SK-MEL-5 (cell line): ENCODE measurements at places on chromosomes 6 and 20.

GRCh38 chr20:23435626-23436539 lies 3.6 kb upstream of the CSTL1 start:
- DNase-seq = no peak

DNA sequence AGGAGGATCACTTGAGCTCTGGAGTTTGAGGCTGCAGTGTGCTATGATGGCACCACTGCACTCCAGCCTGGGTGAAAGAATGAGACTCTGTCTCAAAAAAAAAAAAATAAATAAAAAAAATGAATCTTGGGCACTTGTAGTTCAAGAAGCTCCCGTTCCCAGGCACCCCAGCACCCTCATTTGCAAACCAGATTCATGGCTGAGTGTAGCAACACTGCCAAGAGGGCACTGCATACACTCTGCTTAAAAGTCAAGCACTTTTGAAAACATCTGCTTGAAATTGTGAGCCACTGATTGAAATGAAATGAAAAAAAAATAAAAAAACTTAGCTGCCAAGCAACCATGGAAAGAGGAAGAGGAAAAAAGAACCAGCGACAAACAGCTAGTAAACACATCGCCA lies 124.7 kb upstream of the SASH1 start:
- no peak for DNase-seq

GRCh38 chr6:133707456-133707855 lies 181.5 kb upstream of the TCF21 start:
- DNase-seq = peak; percentile 19

GRCh38 chr20:52201395-52201794 lies 9.8 kb upstream of the ZFP64 start:
- DNase-seq = no peak

DNA sequence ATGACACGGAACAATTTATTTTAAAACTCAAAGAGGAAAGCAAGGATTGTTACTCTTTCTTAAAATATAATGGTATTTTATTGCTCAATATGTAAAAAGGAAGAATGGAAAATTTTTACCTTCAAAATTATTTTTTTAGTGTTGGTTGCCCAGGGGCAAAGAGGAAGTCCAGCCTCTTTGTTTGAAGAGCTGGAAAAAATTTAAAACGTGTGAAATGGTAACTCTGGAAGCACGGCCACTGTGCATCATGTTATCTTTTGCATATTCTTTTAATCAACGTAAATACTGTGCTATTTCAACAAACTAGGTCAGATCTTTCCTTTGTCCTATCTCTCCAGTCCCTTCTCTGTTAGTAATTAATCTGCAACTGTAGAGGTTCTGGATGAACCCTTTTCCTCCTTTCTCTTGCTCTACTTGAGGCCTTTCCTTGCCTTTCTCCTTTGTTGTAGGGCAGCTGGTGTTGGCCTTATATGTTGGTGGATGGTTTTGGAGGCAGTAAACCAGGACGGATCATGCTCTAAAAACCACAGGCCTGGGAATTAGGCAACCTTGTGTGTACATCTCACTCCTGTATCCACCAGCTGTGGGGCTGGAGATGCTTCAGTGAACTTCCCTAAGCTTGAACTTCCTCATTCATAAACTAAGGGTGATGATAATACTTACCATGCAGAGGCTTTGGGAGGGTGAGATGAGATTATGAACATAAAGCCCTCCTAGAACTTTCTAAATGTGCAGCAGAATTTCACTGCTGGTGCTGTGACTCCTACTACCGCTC lies 143.3 kb downstream of the PRL start:
- no peak for DNase-seq

- DNase-seq = peak; percentile 59
These were observed 83.9 kb downstream of the SOD2 start for GRCh38 chr6:159608961-159609651.

GRCh38 chr6:109261811-109262210 lies 120.5 kb downstream of the CD164 start:
- no peak for DNase-seq
